Right renal cortex interstitium (tissue), 3 donors: ENCODE measurements at places on chromosomes 4 and X. TPM values are rescaled to one million over a fixed set of nuclear protein-coding genes. Genes with fewer than 3 reads are reported as not detected.

DNA sequence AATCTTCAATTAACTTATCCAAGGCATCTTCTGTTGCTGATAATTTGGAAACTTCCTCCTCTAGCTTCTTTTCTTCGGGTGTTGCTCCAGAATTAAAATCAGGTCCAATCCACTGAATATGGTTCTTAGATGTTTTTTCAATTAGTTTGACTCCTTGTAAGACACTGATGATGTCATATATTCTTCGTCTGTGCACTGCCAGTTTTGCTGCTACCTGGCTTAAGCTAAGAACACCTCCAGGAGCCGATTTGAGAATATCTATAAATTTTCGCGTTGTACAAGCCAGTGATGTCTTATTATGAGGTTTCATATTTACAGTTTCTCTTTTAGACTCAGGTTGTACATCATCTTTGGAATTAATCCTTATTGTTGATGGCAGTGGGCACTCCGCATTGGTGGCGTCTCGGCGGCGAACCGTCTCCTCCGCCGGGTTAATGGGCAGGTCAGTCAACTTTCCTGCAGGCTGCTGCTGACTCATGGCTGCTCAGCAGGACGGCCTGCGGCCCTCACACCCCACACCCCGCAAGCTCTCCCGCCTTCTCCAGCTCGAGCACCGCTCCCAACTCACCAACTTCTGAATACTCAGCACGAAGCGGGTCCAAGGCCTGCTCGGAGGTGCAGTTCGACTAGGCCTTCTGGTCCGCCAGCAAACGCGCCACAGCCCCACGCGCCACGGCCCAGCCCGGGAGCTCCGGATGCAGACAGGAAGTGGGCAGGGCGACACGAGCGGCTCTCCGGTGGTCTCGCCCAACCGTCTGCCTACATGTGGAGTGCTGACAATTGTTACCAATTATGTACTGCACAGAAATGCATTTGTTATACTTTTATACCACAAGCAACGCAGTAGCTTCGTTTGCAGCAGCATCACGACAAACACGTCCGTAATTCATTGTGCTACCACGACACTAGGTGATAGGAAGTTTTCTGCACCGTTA, 49.2 kb upstream of the FHL1 start:
- no peak for DNase-seq

GRCh38 chr4:176830971-176831370, 38.2 kb upstream of the VEGFC start:
- DNase-seq, result no peak

DNA sequence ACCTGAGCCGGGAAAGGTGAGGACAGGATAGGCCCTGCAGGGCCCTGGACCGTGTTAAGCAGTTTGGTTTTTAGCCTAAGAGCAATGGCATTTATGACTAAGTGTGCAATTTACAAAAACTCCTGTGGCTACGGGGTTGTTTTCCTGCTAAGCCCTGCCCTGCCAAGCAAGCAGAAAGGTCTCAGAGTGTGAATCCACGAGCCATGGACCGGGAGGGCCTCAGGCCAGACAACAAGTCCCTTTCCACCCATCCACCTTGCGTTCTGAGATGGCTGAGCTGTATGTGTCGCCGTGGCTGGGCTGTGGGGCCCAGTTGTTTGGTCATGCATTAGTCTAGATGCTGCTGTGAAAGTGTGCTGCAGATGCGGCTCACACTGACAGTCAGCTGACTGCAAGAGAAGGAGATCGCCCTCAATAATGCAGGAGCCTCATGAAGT, 33.9 kb upstream of the AFAP1 start:
- no peak for DNase-seq

- no peak for DNase-seq
Measured at GRCh38 chrX:104288961-104289360, 34.2 kb upstream of the ESX1 start.

GRCh38 chr4:14524276-14524675, 478.0 kb upstream of the CPEB2 start:
- no peak for DNase-seq

The NXF2B gene
- 0.69 TPM for polyA plus RNA-seq

The MAGEC1 gene
- not detected for polyA plus RNA-seq

The PFKFB1 gene
- polyA plus RNA-seq, result 0.43 TPM

The SPACA5 gene
- not detected for polyA plus RNA-seq
